MV-4-11 (cell line): ENCODE measurements at places on chromosomes 12 and 14.
A peak's percentile ranks its signal among the peaks of the same experiment; 100 is the strongest.

- no peak for DNase-seq
Measured at GRCh38 chr12:17028348-17028747, 422.4 kb upstream of the LMO3 start.

GRCh38 chr14:50562841-50563240 lies 2.9 kb downstream of the ATL1 start:
- DNase-seq, result no peak

DNA sequence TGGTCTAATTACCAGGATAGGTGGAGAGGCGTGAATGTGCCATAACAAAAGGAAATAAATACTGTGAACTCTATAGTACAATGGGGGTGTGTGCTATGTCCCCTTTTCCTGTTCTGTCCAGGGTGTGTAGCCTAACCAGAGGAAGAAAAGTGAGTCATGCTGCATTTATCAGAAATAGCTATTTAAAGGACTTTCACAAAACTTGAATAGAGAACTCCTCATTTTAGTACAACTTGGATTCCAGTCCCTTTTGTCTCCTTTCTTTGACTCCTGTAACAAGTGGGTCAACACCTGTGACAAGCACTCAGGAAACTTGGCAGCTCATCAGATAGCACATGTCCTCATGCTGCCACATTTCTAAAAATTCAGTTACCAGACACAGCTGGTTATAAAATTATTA lies 123.4 kb downstream of the CCDC91 start:
- DNase-seq, result no peak

GRCh38 chr14:56815745-56816144 lies 5.5 kb upstream of the OTX2 start:
- DNase-seq, result no peak

DNA sequence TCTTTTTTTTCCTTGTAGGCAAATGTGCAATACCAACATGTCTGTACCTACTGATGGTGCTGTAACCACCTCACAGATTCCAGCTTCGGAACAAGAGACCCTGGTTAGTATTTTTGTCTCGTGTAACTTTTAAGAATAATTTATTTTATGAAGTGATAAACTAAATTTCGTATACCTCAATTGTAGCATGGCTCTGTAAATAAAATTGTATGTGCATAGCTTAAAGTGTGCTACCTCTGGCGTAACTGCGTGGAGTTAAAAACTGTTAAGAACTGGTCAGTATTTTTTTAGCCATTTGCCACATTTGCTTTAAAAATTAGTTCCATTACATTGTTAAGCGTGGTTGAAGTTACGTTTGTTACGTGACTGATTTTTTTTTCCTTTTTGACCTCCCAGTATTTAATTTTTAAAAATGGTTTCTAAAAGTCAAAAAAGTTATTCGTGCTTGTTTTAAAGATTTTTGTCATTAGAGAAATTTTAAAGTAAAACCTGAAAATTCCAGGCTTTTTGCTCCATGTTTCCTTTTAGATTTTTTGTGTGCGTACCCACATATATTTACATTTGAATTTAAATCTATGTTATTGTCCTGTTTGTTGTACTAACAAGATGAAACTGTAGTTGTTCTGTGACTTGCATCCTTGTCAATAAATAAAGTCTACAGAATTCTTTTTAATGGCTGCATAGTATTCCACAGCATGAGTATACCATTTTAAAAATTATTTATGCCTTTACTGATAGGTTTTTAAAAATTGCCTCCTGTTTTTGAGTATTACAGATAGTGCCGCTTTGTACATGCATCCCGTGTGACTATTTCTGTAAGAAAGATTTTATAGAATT lies 1.4 kb downstream of the MDM2 start:
- no peak for DNase-seq

DNA sequence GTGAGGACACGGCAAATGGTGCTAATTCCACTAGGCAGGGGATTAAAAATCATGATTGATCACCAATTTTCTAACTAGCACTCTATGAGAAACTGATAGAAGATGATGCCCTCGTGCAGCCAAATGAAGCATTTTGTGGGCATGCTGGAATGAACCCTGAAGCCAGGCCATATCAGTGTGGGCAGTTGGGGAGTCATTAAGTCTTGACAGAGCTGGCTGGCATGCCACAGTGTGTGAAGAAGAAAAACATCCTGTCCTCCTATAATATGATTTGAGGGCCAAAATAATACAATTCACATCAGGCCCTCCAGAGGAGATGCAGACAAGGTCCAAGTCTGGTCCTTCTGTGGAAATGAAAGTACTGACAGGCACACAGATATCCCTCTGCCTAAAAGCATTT lies 107.1 kb downstream of the TMTC1 start:
- no peak for DNase-seq

DNA sequence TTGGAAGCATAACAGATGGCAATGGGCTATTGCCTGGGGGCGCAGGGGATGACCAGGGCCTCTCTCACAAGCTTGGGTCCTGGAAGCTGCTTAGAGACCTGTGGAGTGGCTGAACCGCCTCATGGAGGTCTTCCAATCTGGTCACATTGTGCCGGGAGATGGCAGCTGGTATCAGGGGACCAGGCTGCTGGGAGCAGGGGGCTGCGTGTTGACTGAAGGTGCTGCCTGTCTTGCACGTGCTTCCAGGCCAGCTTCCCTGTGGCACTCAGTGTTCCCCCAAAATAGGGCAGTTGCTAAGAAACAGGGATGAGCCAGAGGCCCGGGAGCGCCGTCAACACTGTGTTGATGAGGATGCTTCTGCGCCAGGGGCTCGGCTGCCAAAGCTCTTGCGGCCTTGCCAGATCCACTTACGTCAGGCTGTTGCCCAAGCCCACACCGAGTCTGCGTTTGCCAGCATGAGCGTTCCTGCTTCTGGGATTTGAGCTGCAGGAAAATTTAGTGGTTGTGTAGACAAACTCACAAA lies 39.8 kb downstream of the ELK3 start:
- DNase-seq, result no peak

DNA sequence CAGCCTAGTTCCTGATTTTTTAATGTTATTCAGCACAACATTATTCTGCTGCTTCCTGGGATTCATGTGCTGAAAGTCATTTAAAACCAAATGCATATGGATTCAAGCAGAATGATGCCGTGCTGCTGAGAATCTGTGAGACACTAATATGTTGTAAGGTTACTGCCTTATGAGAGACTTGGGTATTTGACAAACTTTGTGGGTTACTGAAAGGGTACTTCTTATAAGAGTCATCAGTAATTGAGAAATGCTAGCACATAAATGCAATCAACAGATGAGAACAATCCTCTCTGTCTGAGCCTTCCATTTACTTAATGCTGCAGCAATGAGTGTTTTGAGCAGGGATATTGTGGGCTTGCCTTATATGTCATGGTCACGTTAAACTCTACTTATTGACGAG lies 175.7 kb downstream of the NPAS3 start:
- DNase-seq, result no peak

DNA sequence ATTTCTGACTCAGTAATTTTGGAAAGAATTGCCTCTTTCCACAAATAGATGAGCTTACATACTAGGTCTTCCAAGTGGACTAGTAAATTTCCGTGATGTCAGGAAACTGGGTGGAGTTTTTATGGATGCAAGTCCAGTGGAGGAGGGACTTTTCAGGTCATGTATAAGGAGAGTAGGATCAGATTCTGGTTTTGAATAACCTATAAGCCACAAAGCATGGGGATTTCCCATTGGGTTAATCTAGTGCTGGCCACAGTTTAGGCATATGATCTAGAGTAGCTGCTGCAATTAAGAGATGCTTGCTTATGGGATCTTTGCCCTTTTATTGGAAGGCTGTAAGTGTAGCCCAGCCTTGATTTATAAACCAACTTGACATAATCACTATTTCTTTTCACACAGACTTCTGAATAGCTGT lies 33.8 kb downstream of the STK38L start:
- no peak for DNase-seq

DNA sequence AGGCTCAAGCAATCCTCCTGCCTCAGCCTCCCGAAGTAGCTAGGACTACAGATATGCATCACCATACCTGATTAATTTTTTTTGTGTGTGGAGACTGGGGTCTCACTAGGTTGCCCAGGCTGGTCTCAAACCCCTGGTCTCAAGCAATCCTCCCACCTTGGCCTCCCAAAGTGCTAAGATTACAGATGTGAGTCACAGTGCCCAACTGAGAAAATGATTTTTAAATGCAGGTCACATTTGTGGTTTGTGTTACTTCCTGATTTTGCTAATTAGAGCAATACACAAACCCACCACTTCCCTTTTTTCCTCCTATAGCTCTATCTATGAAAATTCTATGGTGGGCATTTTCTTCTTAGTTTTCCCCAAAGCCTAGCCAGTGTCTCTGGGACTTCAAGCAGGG lies 45.5 kb upstream of the TMEM263 start:
- DNase-seq, result peak; percentile 96

- no peak for DNase-seq
Measured at GRCh38 chr14:95758331-95758730, 44.4 kb upstream of the TCL1A start.

DNA sequence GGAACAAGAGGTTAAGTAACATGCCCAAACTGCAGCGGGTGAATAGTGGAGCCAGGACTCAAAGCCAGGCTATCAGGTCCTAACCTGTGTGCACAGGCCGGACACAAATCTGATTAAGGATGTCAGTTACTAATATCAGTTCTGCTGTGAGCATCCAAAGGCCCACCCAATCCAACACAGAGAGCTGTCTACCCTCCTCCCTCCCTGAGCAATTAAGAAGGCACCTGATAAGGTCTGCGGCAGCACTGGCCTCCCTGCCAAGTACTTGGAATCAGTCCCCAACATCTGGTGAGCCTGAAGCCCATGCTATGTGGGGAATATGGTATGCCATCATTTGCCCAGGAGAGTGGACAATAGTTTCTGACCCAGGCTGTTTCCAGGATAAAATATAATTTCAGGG lies 3.9 kb downstream of the HEBP1 start:
- no peak for DNase-seq

- no peak for DNase-seq
Measured at GRCh38 chr14:79465651-79466050, 745.7 kb downstream of the DIO2 start.

GRCh38 chr12:113241191-113242025 lies 20.1 kb downstream of the TPCN1 start:
- peak; percentile 61 for DNase-seq

DNA sequence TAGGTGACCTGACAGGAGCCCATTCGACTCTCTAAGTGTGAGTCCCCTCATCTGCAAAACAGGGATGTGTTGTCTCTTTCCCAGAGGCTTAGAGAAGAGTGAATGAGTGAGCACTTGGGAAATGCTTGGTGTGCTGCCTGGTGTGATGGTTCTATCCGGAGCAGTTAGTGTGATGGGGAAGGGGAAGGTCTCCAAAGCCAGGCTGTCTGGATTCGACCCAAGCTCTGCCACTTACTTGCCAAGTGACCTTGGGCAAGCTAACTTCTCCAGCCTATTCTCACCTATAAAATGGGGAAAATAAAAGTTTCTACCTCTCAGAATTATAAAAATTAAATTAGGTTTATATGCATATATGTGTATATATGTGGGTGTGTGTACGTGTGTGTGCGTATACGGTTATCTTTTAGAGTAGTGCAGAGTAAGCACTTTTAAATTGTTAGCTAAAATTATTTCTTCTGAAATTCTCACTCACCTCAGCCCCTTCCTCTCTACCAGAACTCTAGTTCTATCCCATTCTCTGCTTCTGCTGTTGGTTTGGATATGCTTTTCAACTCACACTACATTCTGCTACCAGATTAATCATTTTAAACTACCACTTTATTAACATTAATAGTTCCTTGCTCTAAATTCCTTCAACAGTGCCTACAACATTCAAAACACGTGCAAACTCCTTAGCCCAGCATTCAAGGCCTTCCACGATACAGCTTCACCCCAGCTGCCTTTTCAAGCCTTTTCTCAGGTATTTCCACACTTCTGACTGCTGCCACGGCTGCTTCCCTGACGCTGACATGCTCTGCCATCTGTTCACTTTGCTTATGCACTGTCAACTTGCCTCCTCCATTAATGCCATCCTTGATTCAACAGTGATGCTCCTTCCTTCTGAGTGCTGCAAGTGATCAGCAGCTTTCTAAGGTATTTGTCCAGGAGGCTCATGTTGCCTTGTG lies 55.3 kb downstream of the DICER1 start:
- DNase-seq, result no peak

DNA sequence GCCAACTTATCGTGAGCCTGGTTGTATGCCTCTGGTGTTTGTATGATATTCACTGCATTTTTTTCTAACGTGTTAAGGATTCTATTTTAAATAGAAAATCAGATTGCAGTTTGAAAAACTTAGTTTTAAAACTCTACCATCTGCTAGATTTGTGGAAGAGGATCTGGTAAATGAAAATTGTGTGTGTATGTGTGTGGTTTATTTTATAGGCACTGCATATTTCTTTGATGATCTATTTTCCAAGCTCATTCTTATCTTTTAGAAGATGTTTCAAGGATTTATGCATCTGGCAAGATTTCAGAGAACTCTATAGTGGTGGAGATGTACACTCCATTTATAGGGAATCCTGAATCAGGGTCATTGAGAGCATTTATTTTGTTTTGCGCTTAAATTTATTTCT lies 69.8 kb downstream of the HMGA2 start:
- no peak for DNase-seq

DNA sequence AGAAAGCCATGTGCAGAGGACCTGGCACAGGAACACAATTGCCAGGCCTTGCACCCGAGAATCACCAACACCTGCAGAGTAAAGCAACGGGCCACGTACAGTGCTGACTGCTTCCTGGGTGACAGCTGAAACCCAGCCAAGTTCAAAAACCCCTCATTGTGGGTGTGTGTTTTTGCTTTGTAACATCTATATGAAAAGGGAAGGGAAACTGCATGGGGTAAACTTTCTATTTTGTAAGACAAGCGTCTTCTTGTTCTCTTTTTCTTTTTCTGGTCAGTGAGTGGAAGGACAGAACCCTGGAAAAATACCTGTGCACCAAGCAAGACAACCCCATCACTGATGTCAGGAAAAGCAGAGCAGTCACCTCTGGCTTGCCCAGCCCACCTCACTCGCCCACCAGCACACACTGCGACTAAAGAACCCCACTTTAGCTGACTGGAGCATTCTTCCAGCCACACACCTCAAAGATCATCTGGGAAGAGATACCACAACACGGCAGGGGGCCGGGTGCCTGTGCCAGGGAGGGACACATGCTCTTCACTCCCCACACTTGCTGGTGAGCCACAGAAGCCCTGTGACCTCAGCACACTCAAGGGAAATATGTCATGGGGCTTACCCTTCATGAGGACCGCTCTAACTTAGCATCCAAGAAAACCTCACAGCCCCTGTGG lies 172.3 kb downstream of the NDUFA12 start:
- DNase-seq, result peak; percentile 88

GRCh38 chr12:12735301-12735700 lies 18.1 kb downstream of the CDKN1B start:
- DNase-seq, result no peak

DNA sequence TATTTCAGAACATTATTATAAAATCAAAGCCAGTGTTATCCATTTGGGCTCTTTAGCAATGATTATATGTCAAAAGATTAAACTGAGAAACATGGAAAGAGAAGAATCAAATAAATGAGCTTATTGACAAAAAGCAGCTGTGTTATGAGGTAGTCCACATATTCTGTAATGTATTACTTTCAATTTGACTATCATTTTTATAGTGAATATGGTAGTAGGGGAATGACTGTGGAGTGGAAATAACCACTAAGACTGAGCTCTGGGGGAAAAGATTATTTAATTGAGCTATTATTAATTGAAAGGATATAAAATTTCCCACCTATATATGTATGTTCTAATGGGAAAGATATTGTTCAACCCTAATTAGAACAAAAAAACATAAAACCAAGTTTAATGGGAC lies 381.3 kb downstream of the TMTC2 start:
- DNase-seq, result no peak
